Right renal pelvis (tissue), 4 donors: ENCODE measurements at places on chromosomes 1 and 21. TPM values are rescaled to one million over a fixed set of nuclear protein-coding genes. Genes with fewer than 3 reads are reported as not detected.

DNA sequence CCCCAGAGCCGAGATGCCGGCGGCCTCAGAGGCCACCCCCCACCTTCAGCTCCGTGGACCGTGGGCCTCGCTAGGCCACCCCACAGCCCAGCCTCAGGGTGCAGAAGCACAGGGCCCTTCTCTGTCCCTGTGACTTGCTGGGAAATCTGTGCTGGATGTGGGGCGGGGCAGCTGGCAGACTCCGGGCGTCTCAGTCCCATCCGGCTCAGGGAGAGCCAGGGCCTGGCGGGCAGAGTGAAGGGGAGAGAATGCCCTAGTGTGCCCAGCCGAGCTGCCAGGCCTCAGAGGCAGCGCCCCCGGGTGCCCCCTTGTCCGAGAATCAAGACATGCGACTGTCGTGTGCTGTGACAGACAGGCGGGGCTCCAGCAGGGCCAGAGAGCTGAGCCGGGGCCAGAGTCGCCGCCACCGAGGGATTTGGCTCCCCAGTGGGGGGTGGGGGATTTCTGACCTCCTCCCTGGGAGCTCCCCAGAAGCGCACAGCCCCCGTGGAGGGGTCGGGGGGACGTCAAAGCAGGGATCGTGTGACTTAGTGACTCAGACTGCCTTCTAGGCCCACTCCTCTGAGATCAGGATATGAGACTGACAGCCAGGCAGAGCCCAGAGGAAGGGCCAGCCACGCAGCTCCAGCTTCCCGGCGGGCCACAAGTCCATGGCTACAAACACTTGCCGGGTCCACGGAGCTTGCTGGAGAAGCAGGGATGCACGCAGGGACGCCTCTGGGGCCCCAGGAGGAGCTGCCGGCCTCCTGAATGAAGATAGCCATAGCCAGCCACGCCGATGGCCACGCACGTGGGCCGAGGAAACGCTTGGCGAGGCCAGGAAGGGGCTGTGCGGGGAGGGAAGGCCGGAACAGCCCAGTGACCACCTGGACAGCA, 11.9 kb downstream of the COL6A1 start:
- no peak for DNase-seq

DNA sequence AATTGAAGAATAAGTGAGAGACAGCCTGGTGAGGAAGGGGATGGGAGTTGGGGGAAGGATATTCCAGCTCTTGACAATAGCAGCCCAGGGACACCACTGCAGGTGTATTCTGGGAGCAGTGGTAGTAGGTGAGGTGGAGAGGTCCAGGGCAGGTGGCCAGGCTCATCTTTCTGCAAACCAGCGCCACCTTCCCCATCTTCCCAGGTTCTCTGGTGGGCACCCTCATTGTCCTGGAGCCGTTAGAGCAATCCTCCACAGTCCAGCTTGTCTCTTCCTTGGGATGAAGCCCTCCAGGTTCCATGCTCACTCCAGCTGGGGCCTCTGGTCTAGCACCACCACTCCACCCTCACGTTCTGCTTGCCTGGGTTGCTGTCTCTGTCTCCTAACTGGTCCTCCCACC, 97.0 kb downstream of the IER5 start:
- no peak for DNase-seq

- DNase-seq = no peak
Measured at GRCh38 chr1:106249365-106249764, 807.1 kb upstream of the PRMT6 start.

- no peak for DNase-seq
Measured at GRCh38 chr21:39637197-39637970, 24.6 kb downstream of the B3GALT5 start.

- DNase-seq = no peak
Measured at GRCh38 chr1:112841825-112842224, 114.2 kb downstream of the SLC16A1 start.

- DNase-seq = no peak
Measured at GRCh38 chr1:65062339-65062738, 85.7 kb upstream of the AK4 start.

DNA sequence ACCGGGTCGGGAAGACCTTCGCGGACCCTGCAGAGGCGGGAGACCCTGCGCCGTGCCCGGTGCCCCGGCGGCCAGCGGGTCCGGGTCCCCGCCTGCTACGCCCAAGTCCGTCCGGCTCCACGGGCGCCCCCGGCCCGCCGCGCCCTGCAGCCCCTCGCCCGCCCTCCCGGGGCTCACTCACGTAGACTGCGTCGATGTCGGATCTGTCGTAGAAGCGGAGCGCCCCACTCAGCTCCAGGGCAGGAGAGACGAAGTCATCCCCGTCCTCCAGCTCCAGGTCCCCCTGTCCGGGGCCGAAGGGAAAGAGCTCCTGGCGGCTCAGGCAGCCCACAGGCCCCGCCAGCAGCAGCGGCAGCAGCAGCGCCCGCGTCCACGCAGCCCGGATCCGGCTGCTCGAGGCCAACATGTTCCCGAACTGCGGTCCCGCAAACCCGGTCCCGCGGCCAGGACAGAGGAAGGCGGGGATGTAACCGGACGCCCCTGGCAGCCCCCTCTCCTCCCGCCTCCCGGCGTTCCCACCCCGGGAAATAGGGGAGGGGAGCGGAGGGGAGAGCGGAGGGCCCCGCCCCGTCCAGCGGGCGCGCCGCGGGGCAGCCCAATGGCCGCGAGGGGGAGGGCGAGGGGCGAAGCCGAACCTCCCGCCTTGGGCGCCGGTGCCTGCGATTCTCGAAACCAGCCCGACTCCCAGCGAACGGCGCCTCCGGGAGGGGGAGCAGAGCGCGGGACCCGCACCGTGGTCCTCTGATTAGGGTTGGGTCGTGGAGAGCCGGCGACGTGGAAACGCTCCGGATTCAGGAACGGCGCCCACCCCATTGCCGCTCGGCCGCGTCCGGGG, at the start of gene NID1:
TSS of gene NID1 (minus strand) at position 417 of the 835 bp plus-strand sequence. CDS start at position 406, 11 bp downstream.
- DNase-seq = peak; percentile 71

GRCh38 chr1:222165629-222166028, 382.3 kb downstream of the HHIPL2 start:
- DNase-seq = no peak

- no peak for DNase-seq
Measured at GRCh38 chr1:233316473-233316872, 11.1 kb upstream of the MAP3K21 start.

- no peak for DNase-seq
Measured at GRCh38 chr1:11523261-11523660, 44.3 kb downstream of the DISP3 start.

DNA sequence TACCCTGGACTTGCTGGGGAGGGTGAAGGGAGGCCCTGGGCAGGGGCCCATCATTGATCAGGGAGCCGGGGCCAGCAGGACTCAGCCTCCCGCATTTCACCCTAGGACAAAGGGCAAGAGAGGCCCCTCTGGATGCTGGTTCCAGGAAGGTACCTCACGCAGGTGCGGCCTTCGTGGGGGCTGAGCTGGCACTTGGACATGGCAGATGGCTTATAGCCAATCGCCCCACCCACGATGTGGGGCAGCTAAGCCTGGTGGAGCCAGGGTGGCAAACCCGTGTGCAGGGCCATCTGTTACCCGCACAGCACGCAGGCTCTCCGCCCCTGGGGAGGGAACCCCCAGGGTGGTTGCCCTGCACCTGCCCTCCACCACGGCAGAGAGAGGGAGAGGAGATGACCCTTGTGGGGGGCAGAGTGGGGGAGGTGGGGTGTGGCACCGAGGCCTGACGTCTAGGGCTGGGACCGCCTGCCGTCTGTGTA, 2.5 kb downstream of the TFF3 start:
- DNase-seq = no peak

DNA sequence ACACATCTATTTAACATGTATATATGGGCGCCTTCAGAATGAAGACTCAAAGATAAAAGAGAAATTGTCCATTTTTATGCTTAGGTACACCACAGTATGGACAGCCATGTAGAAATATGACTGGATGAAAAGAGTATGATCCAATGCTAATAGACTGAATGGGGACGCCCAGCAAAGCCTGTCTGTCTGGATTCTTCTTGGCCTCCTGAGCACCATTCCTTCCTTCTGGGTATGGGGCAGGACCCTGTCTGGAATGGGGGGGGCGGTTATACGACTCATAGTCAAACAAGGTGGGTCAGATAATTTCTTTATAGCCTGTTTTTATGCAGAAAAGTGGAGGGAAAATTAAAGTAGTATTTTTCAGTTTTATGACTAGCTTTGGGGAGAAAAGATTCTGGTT, 81.2 kb upstream of the ABCD3 start:
- DNase-seq = no peak

- DNase-seq = no peak
Measured at GRCh38 chr1:206135248-206135647, 18.1 kb upstream of the AVPR1B start.

DNA sequence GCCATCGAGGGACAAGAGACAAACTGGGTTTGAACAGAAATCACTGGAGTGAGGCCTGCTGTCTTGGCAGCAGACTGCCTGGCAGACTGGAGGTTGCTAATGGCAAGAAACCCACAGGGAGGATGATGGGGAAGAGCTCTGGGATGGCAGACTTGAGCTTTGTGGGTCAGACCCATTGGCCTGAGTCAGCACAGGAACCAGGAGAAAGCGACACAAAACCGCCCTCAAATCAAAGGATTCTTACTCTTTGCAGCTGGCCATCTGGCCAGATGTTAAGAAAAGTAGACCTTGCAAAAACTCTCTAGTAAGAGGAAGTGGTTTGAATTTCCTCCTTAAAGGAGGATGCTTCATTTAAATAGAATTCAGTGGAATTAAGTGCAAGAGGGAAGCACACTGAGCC, 195.2 kb upstream of the JUN start:
- no peak for DNase-seq

DNA sequence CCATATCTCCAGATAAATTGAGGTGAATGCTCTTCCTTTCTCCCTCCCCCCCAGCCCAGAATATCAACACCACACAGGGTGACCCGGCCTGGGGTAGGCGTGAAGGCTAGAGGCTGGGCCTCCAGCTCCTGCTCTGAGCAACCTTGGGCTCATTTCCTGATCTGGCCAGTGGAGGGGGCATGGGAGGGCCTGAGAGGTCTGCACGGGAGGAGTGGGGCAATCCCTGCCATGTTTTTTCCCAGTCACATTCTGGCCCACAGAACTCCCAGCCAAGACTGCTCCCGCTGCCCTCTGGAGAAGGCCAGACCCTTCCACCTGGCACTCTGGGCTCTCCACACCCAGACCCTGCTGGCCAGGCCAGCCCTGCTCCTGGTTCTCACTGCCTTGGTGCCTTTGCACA, 3.9 kb downstream of the CLDN19 start:
- DNase-seq = no peak

- DNase-seq = no peak
Measured at GRCh38 chr1:40064797-40065499, 24.4 kb downstream of the CAP1 start.

GRCh38 chr1:43844114-43844513, 89.5 kb upstream of the ARTN start:
- no peak for DNase-seq

GRCh38 chr1:235632506-235633401, 16.8 kb downstream of the GNG4 start:
- no peak for DNase-seq

- DNase-seq = no peak
Measured at GRCh38 chr1:2322581-2323211, 68.7 kb downstream of the MORN1 start.

- no peak for DNase-seq
Measured at GRCh38 chr1:12461754-12462153, 156.3 kb downstream of the DHRS3 start.

DNA sequence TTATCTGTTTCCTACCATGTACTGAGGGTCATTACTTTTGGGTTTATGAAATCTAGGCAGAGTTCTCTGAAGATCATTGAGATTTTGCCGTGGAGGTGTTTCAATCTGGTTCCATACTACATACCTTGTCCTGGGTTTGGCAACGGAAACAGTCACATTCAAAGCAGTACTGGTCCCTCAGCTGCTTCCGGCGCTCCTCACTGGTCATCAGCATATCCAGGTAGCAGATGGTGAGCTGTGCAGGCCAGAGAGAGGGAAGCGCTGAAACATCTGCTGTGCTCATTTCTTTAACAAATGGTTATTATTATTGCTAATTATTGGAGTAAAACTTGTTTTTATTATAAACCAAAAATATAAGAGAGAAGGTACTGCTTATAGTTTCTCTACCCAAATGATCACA, 591.7 kb downstream of the SMYD3 start:
- no peak for DNase-seq

DNA sequence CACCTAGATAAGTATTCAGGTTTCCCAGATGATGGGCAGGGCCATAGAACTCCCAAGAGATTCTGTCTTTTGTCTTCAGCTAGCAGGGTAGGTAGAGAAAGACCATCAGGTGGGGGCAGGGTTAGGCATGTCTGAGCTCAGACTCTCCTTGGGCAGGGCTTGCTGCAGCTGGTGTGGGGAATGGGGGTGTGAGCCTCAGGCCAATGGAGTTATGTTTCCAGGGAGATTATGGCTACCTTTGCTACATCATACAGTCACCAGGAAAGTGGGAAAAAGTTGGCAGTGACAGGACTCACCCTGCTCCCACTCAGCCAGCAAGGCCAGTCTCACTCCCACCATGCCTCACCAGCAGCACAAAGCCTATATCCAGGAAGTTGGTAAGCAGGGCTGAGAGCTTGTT, 77.8 kb downstream of the DRAM2 start:
- DNase-seq = no peak

- no peak for DNase-seq
Measured at GRCh38 chr21:34075760-34076660, 2.6 kb downstream of the MRPS6 start.

DNA sequence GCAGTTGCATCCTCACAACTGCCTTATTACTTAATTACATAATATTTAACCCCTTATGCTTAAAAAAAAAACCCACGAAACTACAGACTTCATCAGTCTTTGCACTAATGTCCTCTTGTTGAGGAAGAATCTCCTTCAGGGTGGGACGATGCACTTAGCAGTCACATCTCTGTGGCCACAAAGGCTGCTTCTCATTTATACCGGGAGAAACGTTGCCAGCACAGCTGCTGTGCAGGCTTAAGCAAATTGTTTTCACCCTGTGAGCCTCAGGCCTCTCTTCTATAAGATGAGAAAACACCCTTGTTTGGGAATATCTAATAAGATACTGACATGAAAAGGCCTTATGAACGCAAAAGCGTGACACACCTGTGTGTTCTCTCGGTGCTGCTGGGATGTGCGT, 2.9 kb upstream of the OBSCN start:
- no peak for DNase-seq

DNA sequence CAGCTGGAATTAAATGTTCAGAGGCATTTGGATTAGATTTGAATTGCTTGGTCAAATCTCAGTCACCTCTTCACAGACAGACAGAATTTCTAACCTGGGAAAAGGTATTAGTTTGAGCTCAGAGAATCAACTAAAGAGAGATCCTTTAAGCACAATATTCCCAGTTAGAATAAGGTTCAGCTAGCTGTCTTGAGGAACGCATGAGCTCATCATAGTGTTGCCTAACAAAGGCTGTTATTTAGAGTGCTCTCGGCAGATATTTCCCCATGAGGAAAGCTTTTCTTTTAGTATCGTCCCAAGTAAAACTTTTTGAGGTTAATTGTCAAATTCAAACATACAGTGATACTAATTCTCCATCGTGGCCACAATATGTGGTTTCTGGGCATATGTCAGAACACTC, 269.9 kb downstream of the HLX start:
- no peak for DNase-seq

GRCh38 chr21:39153373-39153772, 29.9 kb downstream of the PSMG1 start:
- DNase-seq = no peak

Gene OR2T29
- polyA plus RNA-seq = not detected

Gene CYP4Z1
- polyA plus RNA-seq = 0.19 TPM

Gene FCGR1A
- 1.0 TPM for polyA plus RNA-seq

Gene FCMR
- 2.7 TPM for polyA plus RNA-seq

Gene KRTAP21-2
- polyA plus RNA-seq = not detected

Gene MIA3
- 84.3 TPM for polyA plus RNA-seq

Gene CCNL2
- 273 TPM for polyA plus RNA-seq

Gene CLCC1
- polyA plus RNA-seq = 39.3 TPM

Gene RIMS3
- polyA plus RNA-seq = 1.7 TPM
